Subcutaneous adipose tissue (tissue), 4 donors: ENCODE measurements at places on chromosomes 5 and 9. TPM values are rescaled to one million over a fixed set of nuclear protein-coding genes. Genes with fewer than 3 reads are reported as not detected.

Gene SLC36A2
- 0.85 TPM for total RNA-seq

Gene NEURL1B
- 4.9 TPM for total RNA-seq

Gene C9
- total RNA-seq = not detected

Gene DDX4
- not detected for total RNA-seq

Gene TMEFF1
- total RNA-seq = 0.22 TPM
